ENCODE measurements at places on chromosomes 2 and 18.

DNA sequence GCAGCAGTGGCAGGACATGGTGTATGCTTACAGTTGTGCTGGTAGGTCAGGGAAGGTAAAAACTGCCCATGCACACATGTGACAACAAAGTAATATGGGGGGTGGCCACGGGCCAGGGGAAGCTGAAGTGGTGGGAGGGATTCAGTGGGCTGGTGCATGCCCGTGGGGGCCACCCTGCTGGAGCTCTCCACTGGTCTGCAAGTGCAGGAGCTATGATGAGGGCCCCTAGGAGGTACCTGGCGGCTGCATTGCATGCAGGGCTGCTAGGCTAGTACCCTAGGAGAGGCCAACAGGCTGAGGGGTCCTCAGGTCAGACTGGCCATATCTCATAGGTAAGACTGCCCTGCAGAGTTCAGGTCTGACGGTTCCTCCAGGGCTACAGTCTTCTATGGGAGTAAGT, 265.9 kb downstream of the NUP35 start:
- DNase-seq = no peak

- DNase-seq = peak; percentile 12
Measured at GRCh38 chr2:88451811-88452564, 505 bp downstream of the FOXI3 start.

DNA sequence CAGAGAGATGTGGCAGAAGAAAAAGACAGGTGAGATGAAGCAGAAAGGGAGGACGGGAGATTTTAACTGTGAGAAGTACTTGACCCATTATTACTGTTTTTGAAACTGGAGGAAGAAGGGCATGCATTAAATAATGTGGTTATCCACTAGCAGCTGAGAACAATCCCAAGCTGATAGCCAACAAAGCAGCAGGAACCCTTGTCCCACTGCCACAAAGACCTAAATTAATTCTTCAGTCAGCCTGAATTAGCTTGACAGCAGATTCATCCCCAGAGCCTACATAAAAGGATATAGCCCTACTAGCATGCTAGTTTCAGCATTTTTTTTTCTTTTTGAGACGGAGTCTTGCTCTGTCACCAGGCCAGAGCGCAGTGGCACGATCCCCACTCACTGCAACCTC, 19.5 kb upstream of the REG3A start:
- DNase-seq = no peak

GRCh38 chr2:25044990-25045389, 3.1 kb downstream of the EFR3B start:
- no peak for DNase-seq

DNA sequence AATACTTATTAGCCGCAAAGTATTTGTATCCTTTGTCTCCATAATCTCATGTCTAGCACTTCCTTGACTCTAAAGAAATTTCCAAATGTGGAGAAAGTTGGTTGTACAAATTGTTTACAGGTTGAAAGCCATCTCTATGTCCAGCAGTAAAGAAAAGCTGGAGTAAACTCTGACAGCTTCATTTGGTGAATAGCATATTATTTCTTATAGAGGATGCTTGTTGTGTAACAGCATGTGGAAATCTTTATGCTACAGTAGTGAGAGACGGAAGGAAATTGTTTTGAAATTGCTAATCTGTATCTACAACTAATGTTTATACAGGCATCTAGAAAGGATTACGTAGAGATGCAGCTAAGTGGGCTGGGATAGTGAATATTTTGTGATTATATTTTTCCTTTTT, 78.5 kb downstream of the UGGT1 start:
- DNase-seq = no peak

DNA sequence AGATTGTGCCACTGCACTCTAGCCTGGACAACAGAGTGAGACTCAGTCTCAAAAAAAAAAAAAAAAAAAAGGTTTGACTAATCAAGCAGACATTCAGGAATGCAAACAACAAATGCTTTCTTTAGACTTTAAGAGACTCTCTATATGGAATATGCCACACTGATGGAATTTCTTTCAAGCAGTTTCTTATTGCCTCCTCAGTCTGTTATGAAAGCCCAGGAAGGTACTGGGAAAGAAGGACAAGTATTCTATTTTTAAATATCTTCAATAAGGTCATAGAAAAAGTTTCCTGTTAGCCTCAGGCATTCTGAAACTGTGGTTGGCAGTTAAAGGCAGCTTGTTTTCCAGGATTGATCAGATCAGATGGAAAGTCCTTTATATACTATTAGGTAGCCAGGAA, 241.6 kb downstream of the PIK3C3 start:
- no peak for DNase-seq

DNA sequence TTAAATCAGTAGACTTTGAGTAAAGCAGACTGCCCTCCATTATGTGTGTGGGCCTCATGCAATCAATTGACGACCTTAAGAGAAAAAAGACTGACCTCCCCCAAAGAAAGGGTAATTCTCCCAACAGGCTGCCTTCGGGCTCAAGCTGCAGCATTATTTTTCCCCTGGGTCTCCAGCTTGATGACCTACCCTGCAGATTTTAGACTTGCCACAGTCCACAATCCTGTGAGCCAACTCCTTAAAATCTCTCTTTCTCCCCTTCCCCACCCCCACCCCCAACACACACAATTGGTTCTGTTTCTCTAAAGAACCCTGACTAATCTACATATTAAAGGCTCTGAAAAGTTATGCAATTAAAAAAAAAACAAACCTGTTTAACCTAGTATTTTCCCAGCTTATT, 89.4 kb downstream of the RNF152 start:
- no peak for DNase-seq

GRCh38 chr2:15834381-15835031, 105.8 kb upstream of the MYCN start:
- no peak for DNase-seq

GRCh38 chr2:45821558-45822271, 170.2 kb downstream of the PRKCE start:
- DNase-seq = no peak

- no peak for DNase-seq
Measured at GRCh38 chr2:107436281-107436680, 390.4 kb upstream of the RGPD4 start.

DNA sequence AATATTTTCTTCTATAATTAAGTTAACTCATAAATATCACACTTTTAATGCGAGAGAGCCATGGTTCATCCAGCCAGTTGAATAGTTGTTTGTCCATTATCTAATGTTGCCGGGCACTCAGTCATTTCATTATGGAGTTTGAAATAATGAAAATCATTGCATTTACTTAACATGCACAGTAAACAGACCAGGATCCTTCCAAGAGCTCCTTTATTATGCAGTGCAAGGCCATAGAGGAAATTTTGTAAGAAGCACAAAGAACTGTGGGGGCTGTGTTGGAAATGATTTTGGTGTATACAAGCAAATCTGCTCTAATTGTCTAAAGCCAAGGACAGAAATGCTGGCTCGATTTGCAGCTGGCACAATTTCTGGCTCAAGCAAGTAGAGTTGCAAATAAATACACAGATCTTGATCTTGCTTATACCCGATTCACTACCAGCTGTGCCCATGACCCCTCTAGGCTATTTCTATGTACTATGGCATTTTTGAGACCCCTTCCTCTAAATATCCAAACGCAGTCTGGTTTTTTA, 400.3 kb upstream of the HNRNPA3 start:
- no peak for DNase-seq

- no peak for DNase-seq
Measured at GRCh38 chr2:68737711-68738110, 3.1 kb downstream of the ARHGAP25 start.

DNA sequence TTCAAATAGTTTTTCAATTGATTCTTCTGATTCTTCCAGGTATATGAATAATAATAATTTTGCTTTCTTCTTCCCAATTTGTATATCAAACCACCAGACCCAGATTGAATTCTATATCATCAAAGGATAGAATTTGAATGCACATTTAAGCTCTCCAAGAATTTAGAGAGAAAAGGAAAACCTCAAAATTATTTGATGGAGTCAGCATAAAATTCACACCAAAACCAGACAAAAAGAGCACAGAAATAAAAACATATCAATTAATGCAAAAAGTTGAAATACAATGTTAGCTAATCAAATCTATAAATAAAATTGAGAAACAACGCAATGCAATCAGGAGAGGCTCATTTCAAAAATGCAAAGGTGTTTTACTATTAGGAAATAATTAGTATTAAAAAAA, 248.0 kb upstream of the HS6ST1 start:
- no peak for DNase-seq

GRCh38 chr2:203583701-203584100, 48.6 kb upstream of the RAPH1 start:
- no peak for DNase-seq

DNA sequence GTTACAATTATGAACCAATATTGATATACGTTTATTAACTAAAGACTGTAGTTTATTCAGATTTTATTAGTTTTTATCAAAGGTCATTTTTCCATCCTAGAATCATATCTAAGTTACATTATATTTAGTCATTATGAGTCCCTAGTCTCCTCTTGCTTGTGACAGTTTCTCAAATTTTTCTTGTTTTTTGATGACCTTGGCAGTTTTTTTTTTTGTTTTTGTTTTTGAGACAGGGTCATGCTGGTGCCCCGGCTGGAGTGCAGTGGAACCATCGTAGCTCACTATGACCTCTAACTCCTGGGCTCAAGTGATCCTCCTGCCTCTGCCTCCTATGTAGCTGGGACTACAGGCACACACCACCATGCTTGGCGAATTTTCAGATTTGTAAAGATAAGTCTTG, 18.3 kb upstream of the SLC39A10 start:
- no peak for DNase-seq

GRCh38 chr2:44547718-44548117, 186.0 kb downstream of the CAMKMT start:
- DNase-seq = no peak

DNA sequence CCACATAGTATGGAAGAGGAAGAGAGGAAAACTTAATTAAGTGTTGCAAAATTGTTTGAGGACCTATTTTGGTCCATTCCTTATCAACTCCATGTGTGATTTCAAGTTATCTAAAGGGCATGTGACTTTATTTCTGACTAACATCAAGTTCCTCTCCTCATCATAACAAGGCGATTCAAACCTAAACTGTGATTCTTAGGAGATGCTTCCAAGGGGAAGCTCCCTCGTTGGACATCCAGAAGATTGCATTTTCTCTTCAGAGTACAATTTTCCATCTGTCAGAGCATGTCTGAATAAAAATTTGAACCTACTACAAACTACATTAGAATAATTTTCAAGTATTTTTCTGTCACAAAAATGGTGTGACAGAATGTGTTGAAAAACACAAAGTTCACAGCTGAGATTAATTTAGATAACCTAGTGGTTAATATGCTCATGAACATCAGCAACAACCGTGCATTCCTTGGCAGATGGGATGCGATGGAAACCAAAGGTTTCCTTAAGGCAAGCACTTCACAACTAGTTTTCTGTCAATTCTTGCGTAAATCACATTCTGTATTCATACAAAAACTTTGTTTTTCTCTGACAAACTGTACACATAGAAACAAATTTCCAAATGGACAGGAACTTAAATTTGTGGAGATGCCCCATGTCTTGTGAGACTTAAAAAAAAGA, 4.2 kb downstream of the SFT2D3 start:
- DNase-seq = no peak

DNA sequence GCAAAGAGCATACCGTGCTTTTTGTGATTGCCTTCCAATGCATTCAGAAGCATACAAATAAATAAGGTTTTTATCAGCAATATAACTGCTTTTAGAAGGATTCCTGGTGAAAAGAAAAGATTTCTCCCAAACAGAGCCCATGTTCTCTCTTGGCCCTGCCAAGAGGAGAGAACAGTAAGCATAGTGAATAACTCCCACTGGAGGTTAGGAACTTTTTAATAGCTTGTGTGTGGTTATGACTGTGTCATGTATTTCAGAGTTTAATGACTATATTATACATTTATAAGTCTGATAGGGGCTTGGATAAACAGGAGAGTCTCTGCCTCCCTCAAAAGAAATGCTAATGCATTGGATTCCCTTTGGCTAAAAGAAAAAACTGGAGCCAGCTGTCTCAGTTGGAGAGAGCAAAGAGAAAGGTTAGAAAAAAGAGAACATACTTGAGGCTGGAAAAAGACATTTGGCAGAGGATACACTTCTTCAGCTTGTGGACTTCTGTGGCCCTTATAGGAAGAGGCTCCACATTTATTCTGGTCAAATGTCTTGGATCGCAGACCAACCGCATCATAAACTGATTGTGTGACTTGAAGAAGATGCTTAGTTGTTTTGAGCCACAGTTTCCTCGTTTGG, 63.0 kb upstream of the SPRED2 start:
- DNase-seq = no peak

GRCh38 chr18:1916869-1917523, 654.3 kb downstream of the METTL4 start:
- no peak for DNase-seq

- DNase-seq = peak; percentile 47
Measured at GRCh38 chr18:9135912-9136314, 668 bp upstream of the ANKRD12 start.

DNA sequence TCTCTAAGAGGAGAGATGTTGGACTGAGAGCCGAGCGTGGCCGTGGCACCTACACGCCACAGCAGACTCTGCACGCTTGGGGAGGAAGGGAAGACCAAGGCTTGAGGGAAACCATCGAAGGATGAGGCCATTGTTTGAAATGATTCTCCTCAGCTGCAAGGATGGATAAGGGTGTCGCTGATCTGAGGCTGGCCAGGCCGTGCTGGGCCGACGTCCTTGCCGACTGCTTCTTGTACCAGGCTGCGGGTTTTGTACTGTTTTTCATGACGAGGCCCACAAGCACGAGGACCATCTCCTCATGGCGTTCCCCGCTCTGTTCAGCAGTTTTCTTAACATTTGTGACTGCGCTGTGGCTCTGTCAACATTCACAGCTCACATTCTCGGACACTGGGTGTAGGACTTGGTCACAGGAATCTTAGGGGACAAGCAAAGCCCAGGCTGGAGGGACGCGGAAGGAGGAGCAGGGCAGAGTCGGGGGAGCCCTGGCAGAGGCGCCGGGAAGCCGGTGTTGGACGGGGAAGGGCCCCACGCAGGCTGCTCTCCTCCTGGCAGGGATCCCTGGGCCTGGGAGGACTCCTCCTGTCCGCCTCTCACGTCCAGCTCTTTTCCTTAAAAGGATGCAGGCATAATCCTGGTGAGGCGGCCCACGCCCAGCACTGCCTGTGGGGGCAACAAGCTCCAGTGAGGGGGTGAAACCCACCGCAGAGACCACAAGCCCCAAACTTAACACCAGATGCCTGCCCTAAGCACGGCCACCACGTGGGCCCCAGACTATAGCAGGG, 259.0 kb upstream of the SALL3 start:
- no peak for DNase-seq

DNA sequence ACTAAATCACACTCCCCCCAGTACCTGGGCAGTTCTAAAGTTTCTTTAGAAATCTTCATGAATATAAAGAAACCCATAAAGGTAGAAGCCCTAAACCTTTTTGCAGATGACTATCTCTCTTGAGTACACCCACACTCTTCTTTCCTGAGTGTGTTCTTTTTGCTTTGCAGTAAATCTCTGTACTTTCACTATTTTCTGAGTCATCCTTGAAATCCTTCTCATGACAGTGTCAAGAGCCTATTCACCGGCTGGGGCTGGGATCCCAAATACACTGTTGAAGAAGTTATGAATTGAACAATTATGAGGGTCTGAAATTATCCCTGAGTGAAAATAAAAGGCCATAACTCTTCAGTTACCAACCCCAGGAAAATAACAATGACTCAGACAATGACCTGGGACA, 133.9 kb upstream of the CCDC195 start:
- no peak for DNase-seq
